ENCODE measurements at places on chromosomes 1 and 21.

DNA sequence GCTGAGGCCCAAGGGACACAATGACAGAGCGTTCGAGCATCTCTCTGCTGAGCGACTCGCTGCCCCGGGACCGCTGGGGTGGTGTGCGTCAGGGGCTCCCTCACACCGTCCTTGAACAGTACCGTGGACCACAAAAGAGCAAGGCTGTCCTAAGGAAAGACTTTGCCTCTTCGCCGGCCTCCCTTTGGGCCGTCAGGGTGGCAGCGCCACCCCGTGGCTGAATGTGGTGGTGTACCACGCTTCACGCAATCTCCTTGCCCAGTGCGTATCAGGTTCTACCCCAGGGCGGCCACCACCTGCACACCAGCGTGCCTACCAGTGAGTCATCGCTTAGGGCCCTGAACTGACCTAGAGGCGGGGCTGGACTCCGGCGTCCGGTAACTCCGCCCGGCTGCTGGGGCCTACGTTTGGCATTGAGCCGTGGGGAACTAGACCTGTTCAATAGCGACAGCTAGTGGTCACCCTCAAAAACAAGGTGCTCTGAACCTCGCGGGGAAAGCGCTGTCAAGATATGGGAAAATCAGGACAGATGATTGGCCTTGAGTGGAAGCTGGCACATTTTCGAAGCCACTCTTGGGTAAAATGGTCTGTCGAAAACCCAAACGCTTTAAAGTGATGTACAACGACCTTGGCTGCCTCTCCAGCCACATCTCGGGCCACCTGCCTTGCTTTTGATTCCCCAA lies 8.1 kb upstream of the TRAF3IP3 start:
- peak; percentile 76 for DNase-seq

DNA sequence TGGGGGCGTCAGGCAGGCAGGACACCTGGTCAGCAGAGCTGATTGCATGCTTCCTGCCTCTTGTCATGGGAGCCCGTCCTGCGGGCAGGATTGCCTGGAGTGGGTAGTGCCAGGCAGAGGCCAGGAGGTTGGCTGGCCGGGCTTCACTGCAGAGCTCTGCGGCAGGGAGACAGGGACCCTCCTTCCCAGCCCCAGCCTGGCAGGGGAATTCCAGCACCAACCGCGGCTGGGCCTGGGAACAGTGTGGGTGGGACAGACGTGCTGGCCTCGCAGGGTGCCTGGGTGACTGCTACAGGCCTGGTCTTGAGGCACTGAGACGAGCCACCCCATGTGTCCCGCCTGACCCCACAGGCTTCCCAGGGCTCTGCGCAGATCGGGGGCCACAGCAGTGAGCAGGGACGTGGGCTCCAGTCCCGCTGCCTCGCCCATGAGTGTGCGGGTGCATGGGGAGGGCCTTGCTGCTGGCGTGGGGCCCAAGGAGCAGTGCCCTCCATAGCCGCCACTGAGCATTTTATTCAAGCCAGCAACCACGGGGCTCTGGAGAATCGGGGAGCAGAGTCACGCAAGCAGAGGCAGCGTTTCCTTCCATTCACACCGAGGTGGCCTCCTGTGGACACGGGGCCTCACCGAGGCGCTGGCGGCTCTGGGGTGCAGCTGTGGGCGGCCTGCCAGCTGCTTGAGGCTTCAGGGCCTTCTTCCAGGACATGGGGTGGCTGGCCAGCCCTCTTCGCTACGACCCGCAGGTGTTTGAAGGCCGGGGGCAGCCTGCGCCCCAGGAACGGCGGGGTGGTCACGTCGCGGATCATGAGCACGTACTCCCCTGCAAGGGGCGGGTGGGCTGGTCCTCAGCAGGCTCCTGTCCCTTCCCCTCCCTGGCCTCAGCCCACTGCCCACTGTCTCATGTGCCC lies 70.3 kb downstream of the MORN1 start:
- DNase-seq = no peak

DNA sequence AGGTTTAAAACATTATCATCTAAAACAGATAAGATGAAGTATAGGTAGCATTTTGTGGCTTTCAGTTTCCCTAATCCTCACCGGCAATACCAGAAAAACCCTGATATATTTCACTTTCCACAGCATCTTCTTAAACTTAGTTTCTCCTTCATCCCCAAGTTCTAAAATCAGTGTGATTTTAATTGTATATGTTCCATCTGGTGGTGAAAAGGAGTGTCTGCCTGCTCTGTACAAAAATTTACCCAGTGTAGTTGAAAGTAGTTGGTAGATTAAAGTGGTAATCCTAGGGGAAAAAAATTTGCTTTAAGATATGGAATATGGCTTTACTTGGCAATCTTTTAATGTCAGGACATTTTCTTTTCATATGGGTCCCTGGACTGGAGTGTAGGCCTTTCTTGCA lies 74.3 kb downstream of the CEP350 start:
- no peak for DNase-seq

- DNase-seq = no peak
Observed at GRCh38 chr1:77739235-77739634, 20.4 kb downstream of the USP33 start.

- DNase-seq = no peak
Observed at GRCh38 chr1:62142496-62142895, 52.2 kb upstream of the L1TD1 start.

- DNase-seq = no peak
Observed at GRCh38 chr1:229035748-229036082, 235.2 kb upstream of the RAB4A start.

- DNase-seq = no peak
Observed at GRCh38 chr21:43767984-43768867, 7.9 kb downstream of the CSTB start.

GRCh38 chr1:235650341-235651169 lies 971 bp upstream of the GNG4 start:
- DNase-seq = no peak

- no peak for DNase-seq
Observed at GRCh38 chr1:69103705-69104385, 463.9 kb upstream of the LRRC7 start.

GRCh38 chr1:207849646-207850045 lies 61.3 kb downstream of the CD34 start:
- no peak for DNase-seq

DNA sequence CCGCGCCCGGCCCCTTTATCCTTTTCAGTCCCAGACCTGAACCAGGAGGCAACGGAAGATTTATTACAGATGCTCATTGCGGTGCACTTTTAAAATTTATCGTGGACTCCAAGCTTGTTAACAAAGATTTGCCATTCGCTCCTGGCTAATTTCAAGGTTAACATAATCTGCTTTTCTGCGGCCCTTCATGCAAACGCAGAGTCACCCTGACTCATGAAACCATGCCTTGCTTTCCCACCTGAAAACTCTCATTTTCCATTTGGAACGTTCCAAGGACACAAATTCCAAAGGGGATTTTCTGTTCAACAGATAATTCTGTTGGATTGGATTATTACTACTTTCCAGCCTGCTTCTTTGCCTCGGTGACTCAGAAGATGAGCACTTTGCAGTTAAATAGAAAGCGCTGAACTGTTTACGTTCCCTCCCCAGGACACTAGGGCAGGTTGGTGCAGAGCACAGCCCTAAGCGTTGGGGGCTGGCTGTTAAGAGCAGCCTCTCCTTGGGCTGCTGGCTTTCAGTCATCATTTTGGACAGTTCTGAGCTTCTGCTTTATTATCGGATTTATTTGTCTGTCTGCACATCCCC lies 51.1 kb downstream of the CD247 start:
- no peak for DNase-seq

- no peak for DNase-seq
Observed at GRCh38 chr1:245604979-245605378, 450.2 kb downstream of the KIF26B start.

DNA sequence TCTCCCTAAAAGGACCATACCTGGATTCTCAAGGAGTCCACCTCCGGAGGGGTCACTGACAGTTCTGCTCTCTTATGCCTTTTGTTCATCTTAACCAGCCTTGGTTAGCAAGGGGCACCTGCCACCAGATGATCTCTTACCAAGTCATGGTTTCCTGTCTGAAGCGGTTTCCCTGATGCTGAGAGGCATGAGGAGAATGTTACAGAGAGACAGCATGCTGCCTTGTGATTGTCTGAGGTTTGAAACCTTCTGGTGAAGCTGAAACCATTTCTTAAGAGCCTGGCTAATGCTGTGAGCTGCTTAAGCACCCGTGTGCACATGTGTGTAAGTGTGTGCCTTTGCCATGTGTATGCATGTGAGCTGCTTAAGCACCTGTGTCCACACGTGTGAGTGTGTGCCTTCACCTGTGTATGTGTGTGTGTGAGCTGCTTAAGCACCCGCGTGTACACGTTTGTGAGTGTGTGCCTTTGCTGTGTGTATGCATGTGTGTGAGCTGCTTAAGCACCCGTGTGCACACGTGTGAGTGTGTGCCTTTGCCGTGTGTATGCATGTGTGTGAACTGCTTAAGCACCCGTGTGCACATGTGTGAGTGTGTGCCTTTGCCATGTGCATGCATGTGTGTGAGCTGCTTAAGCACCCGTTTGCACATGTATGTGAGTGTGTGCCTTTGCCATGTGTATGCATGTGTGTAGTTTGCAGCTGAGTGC lies 136.4 kb upstream of the COL6A1 start:
- DNase-seq = no peak

Measured in activated T-cell treated with anti-CD3 and anti-CD28 coated beads for 1 hour (primary cell).